ENCODE measurements at places on chromosomes 7 and 10. TPM values are rescaled to one million over a fixed set of nuclear protein-coding genes. Genes with fewer than 3 reads are reported as not detected.

Gene HPSE2
- not detected for total RNA-seq

Gene LDB3
- total RNA-seq, result 2.0 TPM

Gene MINDY4
- total RNA-seq, result 4.0 TPM

Gene JAKMIP3
- total RNA-seq, result under 0.01 TPM

Gene KCND2
- not detected for total RNA-seq

Gene PTPN20
- 10.6 TPM for total RNA-seq

Gene COL17A1
- total RNA-seq, result 1,169 TPM

Gene AOAH
- 0.22 TPM for total RNA-seq

Gene TMEM270
- total RNA-seq, result not detected

Gene FRAT1
- total RNA-seq, result 3.5 TPM

Data from placental epithelial cell (primary cell).